ENCODE measurements at places on chromosomes 7 and 10.
A peak's percentile ranks its signal among the peaks of the same experiment; 100 is the strongest.

DNA sequence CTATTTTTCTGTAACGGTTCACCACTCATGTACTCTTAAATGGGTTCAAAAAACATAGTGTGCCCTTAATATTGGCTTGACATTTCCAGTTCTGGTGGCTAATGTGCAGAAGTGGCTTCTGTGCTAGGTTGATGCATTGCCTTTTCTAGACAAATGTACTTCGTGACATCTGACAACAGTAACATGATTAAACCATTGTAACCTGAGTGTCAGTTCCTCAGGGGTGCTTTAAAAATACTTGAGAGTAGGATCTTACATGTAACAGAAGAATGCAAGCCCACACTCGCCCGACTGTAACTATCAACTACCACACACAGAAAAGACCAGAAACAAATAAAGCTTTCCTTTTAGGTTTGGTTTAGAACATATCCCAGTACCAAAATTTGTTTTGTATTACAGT lies 393.4 kb upstream of the NFE2L3 start:
- no peak for DNase-seq

DNA sequence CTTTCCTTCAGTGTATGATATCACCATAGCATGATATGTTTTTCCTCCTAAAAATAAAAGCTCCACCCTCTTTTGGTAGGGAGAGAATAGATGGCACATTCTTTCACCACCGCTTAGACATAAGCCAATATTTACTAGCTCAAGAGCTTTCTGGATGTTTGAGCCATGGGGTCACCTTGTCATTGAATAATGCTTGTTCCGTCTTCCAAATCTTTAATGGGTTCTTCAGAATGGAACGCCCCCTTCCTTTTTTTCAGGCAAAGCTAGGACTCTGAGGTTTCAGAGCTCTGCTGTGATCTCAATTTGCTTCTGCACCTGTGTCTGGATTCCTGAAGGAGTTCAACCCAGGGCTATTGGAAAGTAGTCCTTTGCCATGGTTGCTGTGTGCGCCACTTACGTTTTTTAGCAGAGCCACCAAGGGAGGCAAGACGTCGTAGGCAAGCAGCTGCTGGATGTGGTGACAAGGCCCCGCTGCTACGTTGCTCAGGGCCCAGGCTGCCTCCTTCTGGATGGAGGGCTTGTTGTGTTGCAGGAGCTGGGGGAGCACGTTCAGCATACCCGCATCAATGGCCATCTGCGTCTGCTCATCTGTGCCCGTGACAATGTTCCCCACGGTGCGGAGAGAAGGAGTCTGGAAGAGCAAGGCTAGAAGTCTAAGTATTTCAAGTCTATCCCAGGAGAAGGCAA lies 23.2 kb downstream of the KPNA7 start:
- no peak for DNase-seq

- DNase-seq = peak; percentile 80
Observed at GRCh38 chr7:94314413-94315410, 80.0 kb upstream of the COL1A2 start.

GRCh38 chr7:21028599-21028998 lies 241.9 kb upstream of the SP8 start:
- peak; percentile 36 for DNase-seq

DNA sequence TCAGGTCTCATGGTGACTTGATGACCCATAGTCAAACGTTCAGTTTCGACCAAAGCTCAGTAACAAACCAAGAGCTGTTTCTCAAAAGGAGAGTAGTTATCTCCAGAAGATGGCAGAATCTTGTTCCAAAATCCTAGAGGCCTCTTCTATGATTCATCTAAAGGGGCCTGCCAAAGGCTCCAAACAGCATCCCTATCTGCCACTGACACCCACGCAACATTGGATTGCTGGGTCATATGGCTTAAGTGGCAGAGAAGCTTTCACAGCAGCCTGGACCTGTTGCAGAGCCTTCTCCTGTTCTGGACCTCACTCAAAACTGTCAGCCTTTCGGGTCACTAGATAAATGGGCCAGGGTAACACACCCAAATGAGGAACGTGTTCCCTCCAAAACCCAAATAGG lies 54.0 kb upstream of the LRRC18 start:
- no peak for DNase-seq

GRCh38 chr10:47160261-47160908 lies 139.6 kb upstream of the GDF10 start:
- no peak for DNase-seq

GRCh38 chr10:129417870-129418269 lies 49.2 kb upstream of the MGMT start:
- DNase-seq = no peak

- DNase-seq = no peak
Observed at GRCh38 chr7:76236224-76236623, 34.5 kb downstream of the SRRM3 start.

- no peak for DNase-seq
Observed at GRCh38 chr10:6543431-6544005, 36.6 kb downstream of the PRKCQ start.

- peak; percentile 90 for DNase-seq
Observed at GRCh38 chr7:151368136-151368571, 26.5 kb downstream of the NUB1 start.

GRCh38 chr10:1596482-1597099 lies 140.7 kb downstream of the ADARB2 start:
- no peak for DNase-seq
